Hippocampal formation (tissue), 2 donors: ENCODE measurements at places on chromosomes 1 and 21.

GRCh38 chr1:30808067-30808662 is 50.6 kb upstream of the LAPTM5 start:
- DNase-seq, result no peak

DNA sequence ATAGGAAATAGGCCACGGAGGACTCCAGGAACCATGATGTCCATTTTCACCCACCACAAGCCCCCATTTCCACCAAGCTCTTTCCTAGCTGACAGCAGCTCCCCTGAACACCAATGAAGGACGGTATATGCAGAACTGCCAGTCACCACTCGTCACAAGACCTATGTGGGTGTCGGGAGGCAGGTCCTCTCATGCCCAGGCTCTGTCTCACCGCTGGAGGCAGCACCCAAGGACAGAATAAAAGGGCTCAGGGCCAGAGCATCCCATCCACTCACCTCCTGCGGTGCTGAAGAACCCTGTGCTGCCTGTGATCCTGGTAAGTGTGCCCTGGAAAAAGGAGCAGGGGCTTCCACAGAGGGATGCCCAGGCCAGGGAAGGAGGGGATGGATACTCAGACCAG is at the start of gene LCE1F:
TSS of gene LCE1F (plus strand) at position 266 of the 400 bp plus-strand sequence. CDS start 1,232 bp downstream, outside the sequence.
- DNase-seq, result no peak

GRCh38 chr1:154878371-154879037 is 8.4 kb upstream of the KCNN3 start:
- DNase-seq, result peak; percentile 66

- peak; percentile 56 for DNase-seq
Measured at GRCh38 chr1:201946224-201946908, at the start of gene LMOD1. TSS of gene LMOD1 (minus strand) at chr1:201946548. CDS start at chr1:201946340, 208 bp downstream.

- no peak for DNase-seq
Measured at GRCh38 chr1:94543893-94544635, 2.5 kb upstream of the F3 start.

- DNase-seq, result no peak
Measured at GRCh38 chr1:87243573-87243972, 85.1 kb upstream of the LMO4 start.

DNA sequence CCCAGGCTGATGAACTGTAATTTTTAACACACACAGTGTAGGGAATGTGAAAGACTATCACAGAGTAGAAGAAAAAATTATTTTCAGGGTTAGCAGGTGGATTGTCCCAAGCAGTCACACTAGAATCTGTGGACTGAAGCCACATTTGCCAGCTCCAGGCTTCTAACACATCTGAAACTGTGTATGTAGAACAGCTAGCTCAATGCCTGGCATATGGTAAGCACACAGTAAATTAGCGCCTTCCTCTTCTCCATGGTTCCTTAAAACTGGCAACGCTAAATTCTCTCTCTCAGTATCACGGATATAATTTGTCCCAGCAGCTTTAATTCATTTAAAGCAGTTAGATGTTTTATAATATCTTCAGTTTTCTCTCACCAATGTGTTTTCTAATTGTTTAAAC is 2.4 kb upstream of the NUDT17 start:
- DNase-seq, result no peak

- no peak for DNase-seq
Measured at GRCh38 chr1:222933273-222933672, 118.4 kb downstream of the DISP1 start.

DNA sequence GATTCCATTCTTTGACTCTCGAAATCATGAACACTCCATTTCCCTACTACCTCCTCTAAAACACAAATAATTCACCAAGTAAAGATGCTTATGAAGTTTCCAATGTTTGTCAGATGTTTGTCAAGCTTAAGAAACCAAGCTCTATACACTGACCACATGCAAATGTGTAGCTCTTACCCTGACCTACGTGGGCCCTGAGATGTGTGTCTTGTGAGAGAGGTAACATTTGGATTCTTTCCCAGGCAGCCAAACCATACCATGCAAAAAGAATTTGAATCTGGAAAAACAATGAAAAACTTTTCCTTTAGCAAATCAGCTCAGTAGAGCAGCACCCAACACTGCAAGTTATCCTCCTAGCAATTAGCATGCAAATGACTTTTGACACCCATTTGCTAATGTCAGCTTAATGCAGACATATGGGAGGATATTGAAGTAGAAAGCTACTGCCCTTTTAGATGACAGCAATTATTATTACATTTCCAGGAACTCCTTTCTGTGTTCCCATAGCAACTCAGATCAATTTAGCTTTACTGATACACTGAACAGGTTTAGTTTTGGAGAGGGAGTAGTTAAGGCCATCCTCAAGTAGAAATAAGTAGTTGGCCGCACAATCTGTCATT is 83.2 kb upstream of the RGS4 start:
- DNase-seq, result no peak

DNA sequence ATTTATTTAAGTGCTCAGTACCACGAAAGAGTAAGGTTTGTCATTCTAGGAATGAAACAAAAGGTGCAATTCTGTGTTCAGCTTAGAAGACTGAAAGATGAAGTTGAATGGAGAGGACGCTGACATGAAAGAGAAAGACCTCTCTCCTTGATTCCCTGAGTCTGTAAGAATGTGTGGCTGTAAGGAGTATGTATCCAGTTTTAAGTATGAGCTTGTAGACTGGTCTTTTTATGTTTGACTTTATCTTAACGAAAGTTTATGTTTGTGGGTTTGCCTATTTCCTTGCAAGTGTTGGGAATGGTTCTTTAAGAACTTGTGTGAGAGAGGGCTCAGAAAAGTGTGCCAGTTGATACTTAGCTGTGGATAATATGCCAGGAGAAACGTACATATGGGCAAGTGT is 1.4 kb downstream of the CHD1L start:
- DNase-seq, result no peak

- DNase-seq, result no peak
Measured at GRCh38 chr1:26015358-26015757, 6.2 kb upstream of the EXTL1 start.

GRCh38 chr1:206047271-206047670 is 5.7 kb upstream of the RHEX start:
- DNase-seq, result no peak

DNA sequence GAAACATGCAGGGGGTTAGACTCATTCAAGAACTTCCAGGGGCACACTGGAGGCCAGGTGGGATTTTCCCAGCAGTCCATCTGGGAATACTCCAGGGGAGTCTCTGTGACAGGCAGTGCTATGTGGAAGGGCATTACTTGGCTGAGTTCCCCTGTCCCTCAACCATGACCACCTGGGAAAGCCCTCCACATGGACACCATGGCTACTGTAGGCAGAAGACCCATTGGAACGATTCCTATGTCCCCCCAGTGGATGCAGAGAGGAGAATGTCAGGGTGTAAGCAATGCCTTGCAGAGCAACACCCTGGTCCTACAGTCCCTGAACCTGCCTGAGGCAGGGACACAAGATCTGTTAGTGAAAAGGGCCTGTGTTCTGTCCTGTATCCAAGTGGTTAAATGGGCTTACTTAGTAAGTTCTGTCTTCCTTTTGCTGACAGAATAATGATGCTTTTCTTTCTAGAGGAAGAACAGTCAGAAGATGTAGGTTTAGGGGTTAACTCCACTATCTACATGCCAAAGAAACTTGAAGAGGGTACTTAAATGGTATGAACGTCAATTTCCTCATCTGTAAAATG is 13.4 kb downstream of the SLAMF1 start:
- DNase-seq, result no peak

DNA sequence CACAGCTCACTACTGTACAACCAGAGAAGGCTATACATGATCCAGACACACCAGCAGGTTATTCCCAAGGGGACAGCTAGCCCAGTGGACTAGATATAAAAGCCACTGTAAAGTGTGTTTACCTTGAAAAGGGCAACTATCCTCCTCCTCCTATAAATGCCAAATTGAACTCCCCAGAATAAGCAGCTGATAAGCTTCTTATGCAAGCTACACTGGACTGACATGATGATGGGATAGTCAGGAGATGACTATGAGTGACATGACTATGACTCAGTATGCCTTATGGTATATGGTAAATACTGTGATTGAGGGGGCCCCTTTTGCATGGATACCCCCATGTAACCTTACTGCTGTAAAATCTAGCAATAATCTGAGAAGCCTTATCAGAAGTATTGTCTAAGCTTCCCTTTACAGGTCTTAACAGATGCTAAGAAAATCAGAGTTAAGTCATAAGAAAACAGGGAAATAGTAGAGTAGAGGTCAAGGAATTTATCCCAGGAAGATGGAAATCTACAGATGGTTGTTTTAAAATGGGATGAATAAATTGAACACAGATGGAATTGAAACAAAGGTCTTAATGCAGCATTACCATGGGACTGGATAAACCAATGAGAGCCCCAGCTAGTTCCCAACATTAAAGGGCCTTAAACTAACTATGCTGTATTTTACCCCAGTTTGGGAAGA is 55.8 kb downstream of the TRIM33 start:
- no peak for DNase-seq

DNA sequence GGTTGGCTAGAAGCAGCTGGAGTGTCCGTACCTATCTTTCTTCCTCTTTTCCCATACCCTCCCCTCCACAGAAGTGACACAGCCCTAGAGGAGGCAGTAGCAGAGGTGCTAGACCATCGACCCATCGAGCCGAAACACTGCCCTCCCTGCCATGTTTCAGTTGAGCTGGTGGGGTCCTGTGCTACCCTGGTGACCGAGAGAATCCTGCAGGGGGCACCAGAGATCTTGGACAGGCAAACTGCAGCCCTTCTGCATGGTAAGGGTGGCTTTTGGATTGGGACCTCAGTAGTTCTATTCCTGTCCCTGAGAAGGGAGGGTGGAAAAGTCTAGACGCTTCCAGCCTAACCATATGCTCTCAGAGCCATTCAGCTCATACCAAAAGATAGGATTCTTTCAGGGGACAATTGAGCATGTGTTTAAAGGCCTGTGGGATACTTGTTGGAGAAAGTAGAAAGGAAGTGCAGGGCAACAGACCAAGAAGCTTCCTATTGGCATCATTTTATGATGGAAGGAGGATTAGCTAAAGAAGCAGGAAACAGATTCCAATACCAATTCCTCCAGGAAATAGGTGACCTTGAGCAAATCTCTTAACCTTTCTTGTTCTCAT is 11.7 kb upstream of the BNIPL start:
- peak; percentile 66 for DNase-seq

DNA sequence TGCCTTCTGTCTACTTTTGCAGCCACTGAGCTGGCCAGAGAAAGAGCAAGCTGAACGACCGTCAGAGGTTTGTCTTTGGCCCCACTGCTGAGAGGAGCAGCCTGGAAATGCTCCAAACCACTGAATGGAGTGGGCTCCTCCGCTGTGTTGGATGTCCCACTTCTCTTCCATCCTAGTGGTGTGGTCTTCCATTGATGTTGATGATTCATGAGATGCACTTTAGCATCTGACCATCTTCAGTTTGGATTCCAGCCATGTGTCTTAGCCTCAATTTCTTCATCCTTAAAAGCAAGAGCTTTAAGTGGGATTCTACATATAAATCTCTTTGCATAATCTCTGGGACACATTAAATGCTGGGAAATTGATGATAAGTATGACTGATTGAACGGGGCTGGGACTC is 276.9 kb downstream of the SIPA1L2 start:
- no peak for DNase-seq
